ENCODE measurements at places on chromosomes 3 and 15.
A peak's percentile ranks its signal among the peaks of the same experiment; 100 is the strongest.

DNA sequence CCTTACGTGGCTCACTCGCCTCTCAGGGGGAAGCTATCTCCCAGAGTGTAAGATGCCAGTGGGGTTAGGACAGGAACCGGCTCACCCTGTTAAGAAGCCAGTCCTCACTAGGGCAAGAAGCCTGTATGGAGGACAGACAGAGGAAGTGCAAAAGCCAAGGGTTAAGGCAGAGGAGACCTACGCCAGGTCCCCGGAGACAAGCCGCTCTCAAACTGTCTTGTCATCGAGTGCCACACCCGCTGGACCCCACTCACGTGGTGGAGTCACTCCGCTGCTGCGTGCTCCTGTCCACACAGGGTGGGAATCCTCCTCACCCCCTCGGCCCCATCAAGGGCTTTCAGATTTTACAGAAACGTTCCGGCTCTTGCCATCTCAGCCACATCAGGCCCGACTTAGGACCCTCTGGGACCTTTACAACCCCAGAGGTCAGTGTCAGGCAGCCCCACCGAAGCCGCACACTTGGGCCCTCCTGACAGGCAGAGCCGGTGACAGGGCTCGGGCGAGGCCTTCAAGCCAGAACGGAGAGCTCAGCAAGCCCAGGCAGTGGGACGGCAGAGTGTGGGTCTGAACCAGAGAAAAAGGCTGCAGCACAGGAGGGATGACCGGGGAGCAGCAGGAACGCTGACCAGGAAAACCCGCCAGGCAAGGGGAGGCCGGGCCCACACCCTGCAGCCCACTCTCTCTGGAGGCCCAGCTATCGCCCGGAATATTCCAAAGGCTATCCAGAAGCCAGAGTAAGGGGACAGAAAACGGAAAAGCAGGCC, 61.7 kb downstream of the XXYLT1 start:
- DNase-seq, result no peak

DNA sequence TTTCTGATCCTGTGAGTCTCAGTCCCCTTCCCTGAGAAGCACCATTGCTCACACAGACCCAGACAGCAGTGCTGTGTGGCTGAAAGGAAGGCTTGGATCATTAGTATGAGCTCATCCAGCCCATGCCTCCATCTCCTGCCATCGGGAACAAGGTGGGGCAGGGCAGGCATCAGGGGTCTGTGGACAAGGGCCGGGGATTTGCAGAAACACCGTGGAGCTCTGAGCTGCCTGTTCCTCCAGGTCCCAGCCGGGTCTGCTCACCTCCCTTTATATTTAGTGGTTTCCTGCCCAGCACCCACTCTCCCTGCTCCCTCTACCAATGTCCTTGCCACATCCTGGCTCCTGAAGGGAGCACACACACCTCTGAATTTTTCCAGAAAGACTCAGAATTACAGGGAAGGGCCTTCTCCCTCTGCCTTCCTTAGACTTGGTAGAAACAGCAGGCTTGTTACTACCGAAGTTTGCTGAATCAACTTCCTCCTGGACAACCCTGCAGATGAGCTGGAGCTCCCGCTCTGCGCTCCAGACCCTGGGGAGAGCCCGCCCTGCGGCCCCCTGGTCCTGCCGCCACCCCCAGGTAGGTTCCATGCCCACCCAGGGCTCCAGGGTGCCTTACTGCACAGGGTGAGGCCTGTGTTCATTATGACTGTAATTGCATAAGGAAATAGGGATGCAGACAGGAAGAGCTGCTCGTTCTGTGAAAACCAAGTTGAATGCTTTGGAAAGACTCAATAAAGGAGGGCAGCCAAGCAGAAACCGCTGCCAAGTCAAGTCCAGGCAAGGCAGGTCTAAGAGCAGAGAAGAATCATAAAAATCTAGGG, 128.1 kb downstream of the NSMCE3 start:
- no peak for DNase-seq

DNA sequence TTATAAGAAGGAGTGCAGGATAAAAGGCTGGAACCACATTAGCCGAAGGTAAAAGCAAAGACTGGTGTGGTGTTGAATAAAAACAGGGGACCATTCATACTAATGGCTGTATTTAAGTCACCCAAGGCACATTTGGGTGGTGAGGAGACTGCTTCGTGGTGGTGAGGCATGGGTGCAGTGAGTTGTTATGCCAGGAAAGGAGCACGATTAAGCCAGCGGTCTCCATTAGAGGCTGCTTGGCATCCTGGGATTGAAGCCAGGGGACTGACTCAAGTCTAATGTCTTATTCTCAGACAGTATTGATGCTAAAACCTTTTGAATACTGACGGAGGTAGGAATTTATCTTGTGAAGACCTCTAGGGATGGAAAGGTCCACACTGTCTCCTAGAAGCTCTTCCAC, 21.9 kb downstream of the FEM1B start:
- DNase-seq, result no peak

- no peak for DNase-seq
These were observed 546.1 kb downstream of the NTRK3 start for GRCh38 chr15:87710406-87710805.

DNA sequence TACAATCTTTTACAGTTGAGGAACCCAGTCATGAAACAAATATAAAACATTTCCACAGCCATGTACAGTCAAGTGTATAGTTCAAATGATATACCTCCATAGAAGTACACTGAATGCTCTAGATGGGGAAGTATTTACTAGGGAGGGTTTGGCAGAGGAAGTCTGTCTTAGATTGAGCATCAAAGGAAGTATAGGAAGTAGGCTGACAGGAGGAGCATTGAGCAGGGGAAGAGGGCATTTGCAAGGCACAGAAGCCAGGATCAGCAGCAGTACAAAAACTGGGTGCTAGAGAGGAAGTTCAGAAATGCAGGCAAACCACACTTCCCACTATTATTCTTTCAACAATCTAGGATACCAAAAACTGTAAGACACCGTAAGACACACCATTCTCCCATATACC, 122.6 kb downstream of the ANO10 start:
- DNase-seq, result no peak

DNA sequence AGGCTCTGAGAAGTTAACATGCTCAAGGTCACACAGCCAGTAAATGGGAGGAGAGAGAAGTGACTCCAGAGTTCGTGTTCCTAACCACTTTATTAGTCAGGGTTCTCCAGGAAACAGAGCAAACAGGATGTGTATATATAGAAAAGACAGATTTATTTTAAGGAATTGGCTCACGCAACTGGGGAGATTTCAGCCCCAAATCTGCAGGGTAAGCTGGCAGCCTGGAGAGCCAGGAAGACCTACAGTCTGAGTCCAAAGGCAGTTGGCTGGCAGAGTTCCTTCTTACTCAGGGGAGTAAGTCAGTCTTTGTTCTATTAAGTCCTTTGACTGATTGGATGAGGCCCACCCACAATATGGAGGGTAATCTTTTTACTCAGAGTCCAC, 118.2 kb upstream of the PROK2 start:
- no peak for DNase-seq

DNA sequence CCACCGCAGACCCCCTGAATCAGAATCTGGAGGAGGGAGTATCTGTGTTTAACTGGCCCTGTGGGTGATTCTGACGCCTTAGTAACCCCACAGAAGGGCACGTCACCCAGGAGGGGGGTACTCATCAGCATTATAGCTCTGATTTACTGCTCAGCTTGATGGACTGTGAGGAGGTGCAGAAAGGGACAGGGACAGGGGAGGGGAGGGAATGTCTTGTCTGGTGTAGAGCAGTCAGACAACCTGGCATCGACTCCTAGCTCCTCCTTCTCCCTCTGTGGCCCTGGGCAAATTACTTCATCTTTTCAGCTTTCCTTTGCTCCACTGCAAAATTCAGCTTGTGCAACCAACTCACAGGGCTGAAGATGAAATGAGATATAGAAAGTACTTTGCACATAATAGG, 42.3 kb upstream of the GLCE start:
- DNase-seq, result no peak

- no peak for DNase-seq
These were observed 470.2 kb upstream of the AGTR1 start for GRCh38 chr3:148227534-148227933.

DNA sequence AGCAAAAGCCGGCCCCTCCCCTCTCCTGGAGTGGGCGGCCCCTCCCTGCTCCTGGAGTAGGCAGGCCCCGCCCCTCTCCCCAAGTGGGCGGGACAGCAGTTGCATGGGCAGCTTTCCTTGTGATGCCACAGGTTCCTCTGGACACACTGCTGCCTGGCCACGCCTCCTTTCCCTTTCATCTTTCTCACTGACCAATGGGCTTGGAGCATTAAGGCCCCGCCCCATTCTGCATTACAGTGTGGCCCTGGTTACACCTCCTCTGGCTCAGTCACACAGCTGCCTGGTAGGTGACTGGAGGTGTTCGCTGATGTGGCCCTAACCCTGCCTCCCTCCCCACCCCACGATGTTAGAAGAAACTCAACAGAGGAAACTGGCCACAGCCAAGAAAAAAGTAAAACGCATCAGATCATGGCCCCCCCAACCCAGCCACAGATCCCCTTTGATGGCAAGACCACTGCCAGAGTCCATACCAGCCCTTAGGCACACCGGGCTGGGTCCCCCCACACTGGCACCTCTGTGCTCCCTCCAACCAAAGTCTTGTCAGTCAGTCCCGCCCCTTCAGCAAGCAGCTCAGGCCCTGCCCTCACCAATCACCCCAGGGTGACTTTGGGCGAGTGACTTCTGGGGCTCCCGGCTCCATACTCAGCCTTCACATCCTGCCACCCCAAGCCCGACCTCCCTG, 84.3 kb downstream of the ADAMTS7 start:
- no peak for DNase-seq

DNA sequence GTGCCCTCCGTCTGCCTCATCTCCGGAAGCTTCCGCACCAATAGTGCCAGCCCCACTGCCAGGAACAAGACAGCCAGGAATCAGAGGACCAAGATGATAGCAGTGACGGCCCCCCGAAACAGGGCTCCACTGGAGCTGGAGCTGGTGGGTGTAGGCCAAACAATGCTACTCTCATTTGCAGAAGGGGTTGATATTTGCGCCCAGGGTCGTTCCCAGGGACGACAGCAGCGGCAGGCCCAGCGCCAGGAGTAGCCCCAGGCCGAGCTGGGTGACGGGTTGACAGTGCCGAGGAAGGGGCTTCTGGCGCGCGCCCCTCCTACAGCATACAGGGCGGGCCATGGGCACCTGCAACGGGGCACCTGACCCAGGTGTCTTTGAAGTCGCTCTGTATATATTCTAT, 301.4 kb downstream of the CNTN6 start:
- DNase-seq, result no peak

DNA sequence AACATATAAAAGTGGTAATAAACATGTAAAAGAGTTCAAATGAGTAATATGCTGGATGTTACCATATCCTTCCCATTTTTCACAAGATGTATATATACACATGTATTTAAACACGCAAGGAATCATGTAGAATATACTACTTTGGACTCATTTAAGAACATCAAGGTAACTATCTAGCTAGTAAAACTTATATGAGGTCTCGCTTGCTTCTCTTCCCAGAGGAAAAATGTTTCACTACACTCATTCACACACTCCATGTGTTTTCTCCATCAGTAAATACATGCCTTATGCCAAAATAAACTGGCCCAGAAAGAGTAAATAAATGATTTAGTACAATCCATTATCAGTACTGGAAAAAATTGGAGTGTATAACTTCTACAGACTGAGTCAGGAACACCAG, 229.2 kb upstream of the MME start:
- DNase-seq, result no peak

- DNase-seq, result no peak
These were observed 603 bp downstream of the PLEKHO2 start for GRCh38 chr15:64842096-64842939.

GRCh38 chr3:51401735-51402134, 10.7 kb downstream of the RBM15B start:
- DNase-seq, result no peak

- peak; percentile 28 for DNase-seq
These were observed 42.9 kb upstream of the RPL32 start for GRCh38 chr3:12884186-12884680.

DNA sequence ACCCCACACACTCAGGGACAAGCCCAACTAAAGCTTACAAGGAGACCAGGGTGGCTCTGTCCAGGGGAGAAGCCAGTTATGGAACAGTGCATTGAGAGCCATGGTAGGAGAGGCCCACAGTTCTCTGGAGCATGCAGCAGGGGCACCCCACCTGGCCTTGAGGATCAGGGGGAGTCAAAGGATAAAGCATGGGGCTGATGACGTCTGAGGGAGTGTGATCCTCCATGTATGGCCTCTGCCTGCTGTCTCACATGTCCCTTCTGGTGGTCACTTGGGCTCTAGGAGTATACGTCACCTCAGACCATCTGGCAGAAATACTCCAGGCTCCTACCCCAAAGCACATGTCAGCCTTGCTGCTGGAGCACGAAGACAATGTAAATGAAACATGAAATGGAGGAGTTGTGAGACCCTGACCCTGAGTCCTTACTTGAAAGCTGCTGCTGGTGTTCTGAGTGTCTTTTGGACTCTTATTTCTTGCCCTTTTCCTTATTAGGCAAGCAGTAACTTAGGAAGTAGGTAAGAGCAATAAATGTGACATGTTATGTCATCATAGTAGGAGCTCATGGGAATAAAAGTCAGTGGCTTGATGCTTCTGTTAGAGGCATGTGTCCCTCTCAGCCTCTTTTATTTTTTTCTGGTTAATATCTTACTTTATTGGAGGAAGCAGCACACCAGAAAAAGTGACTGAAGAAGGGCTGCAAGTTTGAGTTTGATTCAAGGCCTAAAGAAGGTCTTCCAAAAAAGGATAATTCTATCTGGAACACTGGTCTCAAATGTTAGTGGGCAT, 15.5 kb downstream of the SRPRB start:
- no peak for DNase-seq

DNA sequence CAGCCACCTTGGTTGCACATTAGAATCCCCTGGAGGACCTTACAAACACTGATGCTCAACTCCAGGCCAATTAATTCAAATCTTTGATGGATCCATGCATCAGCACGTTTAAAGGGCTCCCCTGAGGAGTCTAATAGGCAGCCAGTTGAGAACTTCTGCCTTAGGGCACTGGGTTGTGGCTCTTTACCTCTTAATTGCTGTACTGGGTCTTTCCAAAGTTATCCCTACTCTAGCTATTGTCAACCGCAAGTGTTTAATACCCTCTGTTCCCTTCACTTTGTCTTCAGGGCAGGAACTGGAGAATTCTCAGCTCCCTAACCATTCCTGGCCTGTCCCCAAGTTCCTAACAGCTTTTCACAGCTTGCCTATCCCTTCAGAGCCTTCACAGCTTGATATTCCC, 15.0 kb upstream of the FAM174B start:
- no peak for DNase-seq

GRCh38 chr3:11077466-11077865, 76.8 kb upstream of the HRH1 start:
- DNase-seq, result no peak

DNA sequence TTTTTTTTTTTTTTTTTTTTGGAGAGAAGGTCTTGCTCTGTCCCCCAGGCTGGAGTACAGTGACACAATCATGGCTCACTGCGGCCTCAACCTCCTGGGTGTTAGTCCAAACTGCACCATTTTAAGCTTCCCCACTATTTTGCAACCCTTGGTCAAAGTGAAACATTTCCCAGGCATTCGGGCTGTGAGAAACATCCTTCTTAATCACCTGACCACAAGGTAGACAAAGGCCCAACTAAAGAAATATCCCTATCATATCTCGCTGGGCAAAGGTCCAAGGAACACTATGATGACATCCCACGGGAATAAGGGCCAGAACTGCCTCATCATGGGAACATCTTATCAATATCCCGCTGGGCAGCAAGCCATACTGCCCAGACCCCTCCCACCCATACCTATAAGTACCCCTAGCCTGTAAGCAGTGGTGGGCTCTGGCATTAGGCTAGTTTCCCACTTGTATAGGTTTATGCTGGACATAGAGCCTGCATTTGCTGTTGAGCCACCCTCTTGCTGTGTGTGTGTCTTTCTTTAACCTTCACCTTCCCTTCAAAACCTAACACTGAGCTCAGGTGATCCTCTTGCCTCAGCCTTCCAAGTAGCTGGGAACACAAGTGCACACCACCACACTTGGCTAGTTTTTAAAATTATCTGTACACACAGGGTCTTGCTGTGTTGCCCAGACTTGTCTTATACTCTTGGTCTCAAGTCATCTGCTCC, 95.2 kb downstream of the SEMA5B start:
- DNase-seq, result no peak

Data from nucleus accumbens (tissue), 56 donors.